ENCODE measurements at places on chromosomes 3 and 15.

DNA sequence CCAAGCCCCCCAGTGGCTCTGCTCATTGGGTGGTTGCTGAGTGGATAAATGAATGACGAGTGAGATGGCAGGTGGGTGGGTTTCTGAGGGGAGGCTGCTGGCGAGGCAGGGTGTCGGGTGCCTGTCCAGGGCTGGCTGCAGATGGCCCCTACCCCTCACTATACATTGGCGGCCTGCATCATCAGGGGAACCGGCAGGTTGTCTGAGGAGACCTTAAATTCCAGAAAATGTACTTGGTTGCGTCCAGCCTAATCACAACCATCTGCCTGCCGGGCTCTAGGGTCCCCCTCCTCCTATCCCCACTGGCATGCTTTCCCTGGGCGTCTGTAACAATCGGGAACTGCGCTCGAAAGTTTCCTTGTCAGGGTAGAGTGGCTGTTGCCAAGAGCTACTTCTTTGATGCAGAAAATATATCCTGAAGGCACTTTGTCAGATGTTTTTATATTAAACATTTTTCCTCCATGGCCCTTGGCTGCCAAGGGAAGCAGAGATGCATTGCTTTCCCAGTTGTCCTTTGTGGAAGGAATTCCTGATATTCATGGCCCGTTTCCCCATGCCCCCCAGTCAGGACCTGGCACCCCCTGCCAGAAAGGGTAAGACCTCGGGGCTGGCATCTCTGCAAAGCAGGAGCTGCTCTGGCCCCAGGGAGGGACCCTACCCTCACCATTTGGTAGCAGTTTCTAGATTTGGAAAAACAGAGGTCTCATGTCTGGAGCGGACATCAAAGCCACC lies 22.9 kb downstream of the SMAD6 start:
- DNase-seq: no peak

- DNase-seq: no peak
Observed at GRCh38 chr3:120331076-120331475, 18.1 kb downstream of the LRRC58 start.

- no peak for DNase-seq
Observed at GRCh38 chr3:64185436-64185835, 39.8 kb downstream of the PRICKLE2 start.

DNA sequence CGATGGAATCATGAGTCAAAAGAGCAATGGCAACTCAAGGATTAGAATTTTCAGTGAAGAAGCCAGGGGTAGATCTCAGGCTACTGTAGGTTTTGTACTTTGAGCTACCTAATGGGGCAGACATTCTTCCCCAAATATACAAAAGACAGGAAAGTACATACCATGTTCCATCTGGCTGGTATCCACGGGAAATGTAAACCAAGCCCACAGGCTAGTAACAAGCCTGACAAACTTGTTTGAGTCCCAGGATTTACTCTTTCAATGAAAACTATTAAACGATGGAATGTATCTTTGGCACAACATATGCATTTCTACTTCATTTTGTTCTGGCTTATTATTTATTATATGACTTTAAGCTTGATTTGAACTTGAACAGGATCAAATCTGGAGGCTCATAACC lies 44.2 kb upstream of the GOLIM4 start:
- no peak for DNase-seq

GRCh38 chr3:17195192-17195611 lies 310.4 kb downstream of the PLCL2 start:
- peak; percentile 47 for DNase-seq

DNA sequence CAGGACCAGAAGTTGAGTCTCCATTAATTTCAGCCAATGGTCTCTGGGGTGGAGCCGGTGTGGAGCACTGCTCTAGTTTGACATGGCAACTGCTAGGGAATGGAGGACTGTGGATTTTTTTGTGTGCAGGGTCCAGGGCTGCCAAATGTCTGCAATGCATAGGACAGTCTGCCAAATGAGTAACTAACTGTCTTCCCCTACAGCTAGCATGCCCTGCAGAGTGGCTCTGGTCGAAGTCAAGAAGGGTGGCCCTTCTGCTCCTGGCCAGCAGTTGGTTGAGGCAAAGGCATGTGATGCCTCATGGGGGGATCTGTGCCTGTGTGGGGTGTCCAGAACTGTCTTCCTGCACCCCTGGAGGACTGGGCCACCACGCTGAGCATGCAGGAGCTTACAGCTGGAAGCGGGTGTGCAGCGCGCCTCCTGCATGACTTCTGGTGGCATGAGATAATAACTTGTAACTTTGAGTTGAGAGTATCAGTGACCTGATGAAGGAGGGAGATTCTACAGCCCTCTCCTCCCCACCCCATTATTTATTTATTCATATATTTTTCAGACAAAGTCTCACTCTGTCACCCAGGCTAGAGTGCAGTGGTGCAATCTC lies 4.6 kb downstream of the TPRA1 start:
- DNase-seq: no peak

DNA sequence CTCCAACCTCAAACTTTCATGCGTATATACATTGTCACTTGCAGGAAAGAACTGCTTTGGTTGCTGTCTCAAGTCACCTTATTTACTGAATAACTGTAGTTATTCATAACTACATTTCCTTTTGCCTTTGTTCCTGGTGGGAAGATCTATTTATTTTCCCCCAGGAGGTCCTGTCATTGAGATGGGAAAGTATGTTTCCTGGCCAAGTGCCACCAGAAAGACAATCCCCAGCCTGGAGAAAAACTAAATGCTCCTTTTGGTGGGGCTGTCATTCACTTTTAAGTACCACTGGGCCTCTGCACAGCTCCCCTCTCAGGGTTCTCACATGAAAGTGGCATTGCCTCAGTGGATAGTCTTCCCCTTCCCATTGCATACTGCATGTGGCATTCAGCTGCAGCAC lies 59.8 kb downstream of the LRRC3B start:
- no peak for DNase-seq

- DNase-seq: no peak
Observed at GRCh38 chr15:89106200-89106599, 17.9 kb downstream of the ABHD2 start.

- DNase-seq: no peak
Observed at GRCh38 chr3:126464494-126464893, 11.2 kb downstream of the ZXDC start.

GRCh38 chr15:77617476-77618230 lies 15.1 kb downstream of the LINGO1 start:
- DNase-seq: no peak

GRCh38 chr15:73082812-73083211 lies 30.5 kb downstream of the NEO1 start:
- DNase-seq: no peak

DNA sequence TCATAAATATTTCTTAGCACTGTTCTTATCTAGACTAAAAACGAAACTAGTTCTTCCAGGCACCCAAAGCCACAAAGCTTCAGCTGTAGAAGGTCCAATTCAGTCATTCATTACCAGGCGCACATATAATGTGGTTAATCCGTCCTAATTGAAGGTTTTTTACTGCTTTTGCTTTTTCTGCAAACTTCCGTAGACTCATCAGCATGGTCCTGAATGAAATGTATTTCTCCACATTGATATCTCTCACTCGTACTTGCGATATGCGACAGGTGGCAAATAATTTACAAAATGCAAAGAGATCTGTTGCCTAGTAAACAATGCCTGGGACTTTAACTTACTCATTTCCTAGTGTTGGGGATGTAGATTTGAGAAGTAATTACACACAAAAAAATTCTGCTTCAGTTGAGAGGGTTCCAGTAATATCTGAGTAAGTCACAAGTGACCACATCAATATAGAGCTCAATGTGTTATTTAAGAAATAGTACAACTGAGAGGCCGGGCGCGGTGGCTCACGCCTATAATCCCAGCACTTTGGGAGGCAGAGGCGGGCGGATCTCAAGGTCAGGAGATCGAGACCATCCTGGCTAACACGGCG lies 75.0 kb upstream of the MBNL1 start:
- DNase-seq: peak; percentile 57

GRCh38 chr15:79172801-79173460 lies 82.4 kb upstream of the RASGRF1 start:
- DNase-seq: no peak

- no peak for DNase-seq
Observed at GRCh38 chr3:46356909-46357308, 3.0 kb downstream of the CCR2 start.

DNA sequence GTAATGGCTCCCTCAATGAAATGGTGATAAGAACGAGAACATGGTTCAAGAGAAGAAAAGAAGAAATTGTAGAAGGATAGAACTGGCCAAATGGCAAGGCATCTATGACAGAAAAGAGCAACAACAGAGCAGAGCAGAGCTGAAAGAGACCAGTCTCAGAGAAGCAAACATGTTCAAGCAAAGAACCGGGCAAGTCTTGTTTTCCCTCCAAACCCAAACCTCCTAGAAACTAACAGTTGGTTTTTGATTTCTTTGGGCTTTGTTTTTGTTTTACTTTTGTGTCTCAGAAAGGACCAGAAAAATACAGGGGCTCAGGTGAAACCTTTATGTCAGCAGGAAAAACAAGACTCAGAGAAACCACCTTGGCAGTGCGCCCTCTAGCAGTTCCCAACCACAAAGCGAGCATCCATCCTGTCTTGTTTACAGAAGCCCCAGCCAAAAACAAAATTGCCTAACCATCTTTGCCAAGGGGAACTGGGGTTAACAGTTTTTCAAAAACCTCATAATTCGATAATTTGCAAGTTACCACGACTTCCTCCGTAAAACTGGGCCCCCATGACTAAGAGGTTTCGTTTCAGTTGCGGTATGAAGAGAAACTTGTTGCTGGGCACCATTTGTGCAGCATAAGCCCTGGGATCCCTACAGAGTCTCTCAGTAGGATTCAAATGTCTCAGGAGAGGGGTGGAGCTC lies 159.2 kb upstream of the SLC24A5 start:
- DNase-seq: no peak

DNA sequence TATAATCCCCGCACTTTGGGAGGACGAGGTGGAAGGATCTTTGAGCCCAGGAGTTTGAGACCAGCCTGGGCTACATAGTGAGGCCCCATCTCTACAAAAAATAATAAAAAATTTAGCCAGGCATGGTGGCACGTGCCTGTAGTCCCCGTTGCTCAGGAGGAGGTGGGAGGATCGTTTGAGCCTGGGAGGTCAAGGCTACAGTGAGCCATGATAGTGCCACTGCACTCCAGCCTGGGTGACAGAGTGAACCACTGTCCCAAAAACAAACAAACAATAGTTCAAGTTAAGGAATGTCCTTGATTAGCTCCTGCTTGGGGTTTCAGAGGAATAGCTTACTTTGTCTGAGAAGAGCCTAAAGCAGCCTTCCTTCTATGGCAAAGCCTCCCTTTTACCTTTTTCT lies 51.7 kb upstream of the AMOTL2 start:
- no peak for DNase-seq

GRCh38 chr15:101441696-101442095 lies 47.8 kb downstream of the PCSK6 start:
- no peak for DNase-seq

DNA sequence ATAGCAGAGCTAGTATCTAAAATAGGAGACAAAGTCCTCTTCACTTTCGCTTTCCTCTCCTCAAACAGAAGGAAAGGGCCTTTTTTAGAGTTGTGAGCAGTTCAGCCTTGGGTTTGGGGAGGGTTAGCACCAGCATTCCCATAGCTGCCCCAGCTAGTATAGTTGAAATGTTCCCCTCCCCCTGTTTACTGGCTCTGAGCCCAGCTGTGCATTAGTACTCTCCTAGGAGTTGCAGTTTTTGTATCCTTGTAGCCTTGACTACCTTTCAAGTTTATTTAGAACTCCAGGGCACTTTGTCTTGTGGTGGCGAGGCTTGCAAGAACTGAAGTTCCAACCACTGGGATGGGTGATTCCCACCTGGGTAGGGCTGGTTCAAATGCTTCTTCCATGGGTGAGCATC lies 245.1 kb upstream of the NAALADL2 start:
- no peak for DNase-seq

DNA sequence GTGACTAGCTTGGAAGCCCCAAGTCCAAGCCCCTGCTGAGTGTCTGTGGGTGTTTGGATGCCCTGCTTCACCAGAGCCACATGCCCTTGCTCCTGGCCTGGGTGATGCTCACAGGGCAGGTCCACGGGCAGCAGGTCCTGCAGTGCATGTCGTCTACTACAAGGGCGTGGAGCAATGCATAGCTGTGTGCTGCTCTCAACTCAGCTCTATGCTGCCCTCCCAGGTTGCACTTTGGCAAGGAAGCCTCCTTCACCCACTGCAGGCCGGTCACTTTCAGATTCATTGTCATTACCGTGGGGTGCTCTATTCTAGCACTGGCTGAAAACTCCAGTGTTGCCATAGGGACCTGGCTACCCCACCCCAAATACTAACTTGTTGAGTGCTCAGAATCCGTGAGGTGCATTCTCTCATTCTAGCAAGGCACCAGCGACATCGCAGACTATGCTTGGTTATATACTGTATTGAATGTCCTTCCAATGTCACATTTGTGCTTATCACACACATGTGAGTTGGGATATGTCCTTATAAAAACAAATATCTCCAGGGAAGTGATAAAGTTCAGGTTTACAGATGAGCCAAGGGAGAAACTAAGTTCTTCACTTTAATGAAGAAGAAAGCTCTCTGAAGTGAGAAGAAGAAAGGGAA lies 51.8 kb downstream of the GRAMD1C start:
- no peak for DNase-seq

- DNase-seq: no peak
Observed at GRCh38 chr3:184880276-184881019, 68.5 kb downstream of the VPS8 start.

DNA sequence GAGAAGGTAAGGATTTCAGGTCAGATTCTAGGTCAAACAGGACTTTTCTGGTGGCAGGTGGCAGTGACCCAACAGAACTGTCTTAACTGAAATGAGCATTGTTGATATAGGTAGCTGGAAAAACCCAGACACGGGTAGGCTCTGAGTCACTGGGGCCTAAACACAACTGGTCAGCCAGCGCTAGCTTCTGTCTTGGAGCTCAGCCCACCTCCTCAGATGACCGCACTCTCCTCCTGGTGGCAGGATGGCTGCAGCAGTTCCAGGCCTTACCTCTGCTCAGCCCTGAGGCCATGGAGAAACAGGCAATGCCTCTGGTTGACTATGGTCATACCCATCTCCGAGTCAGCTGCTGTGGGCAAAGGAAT lies 61.1 kb upstream of the GATA2 start:
- no peak for DNase-seq

DNA sequence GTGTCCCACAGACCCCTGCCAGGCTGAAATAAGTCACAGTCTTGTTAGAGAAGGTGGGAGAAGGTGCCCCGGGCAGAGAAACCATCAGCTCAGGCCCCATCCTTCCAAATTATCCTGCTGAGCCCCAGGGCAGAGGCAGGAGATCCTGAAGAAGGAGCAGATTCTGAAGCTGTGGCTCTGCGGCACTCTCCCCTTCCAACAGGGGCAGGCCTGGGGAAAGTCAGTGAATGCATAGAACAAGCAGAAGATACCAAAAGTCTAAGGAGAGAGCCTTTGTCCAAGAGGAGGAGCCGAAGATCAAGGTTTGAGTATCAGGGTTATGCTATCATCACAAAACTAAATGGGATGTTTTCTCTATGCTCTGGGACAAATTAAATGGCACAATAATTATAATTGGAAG lies 249.3 kb downstream of the XXYLT1 start:
- peak; percentile 8 for DNase-seq

DNA sequence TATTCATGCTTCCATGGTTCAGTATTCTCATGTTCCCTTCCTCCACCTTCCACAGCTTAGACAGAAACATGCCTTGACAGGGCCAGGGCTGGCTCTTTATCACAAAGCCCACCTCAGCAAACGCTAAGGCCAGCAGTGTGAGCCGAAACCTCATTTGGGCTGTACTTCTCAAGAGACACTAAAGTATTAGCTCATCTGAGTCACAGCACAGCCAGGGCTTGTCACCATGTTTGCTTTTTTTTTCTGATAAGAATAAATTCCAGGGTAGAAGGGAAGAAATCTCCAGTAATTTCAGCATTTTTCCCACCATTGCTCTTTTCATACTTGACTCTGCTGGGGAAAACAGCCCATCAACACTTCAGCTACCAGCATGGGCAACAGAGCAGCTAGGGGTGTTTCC lies 95.4 kb downstream of the MYLK start:
- no peak for DNase-seq

All from fibroblast of villous mesenchyme (primary cell).